ENCODE measurements at places on chromosomes 16 and 17.

- no peak for DNase-seq
Observed at GRCh38 chr17:41660221-41660711, 28.4 kb upstream of the EIF1 start.

DNA sequence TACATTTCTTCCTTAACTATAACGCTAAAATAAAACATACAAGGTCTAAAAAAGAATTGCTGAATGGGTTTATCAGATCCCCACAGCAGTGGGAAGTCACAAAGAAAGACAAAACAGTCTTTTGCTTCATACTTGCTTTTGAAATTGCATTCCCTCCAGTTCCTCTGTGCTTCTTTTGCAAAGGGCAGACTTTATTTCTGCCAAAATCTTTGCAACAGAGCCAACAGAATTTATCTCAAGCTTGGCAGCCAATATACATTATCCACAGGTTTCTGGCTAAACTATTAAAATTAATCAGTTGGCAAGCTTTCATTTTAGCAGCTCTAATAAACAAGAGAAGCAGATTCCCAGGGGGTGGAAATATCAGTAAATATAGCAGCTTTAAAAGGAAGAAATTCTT lies 378.9 kb upstream of the CA10 start:
- no peak for DNase-seq

DNA sequence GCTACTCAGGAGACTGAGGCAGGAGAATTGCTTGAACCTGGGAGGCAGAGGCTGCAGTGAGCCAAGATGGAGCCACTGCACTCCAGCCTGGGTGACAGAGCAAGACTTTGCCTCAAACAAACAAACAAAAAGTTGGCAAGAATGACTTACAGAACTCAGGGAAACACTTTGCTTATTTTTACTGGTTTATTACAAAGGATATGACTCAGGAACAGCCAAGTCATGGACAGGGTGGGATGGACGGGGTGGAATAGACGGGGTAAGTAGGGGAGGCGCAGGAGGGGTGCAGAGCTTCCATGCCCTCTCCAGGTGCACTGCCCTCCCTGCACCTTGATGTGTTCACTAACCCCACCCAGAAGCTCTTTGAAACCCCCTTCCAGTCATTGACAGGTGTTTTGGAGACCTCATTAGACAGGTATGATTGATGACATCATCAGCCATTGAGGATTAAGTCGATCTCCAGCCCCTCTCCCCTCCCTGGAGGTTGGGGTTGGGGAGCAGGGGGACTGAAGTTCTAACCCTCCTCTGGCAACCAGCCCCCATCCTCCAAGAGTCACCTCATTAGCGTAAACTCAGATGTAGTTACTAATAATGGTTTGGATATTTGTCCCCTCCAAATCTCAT lies 41.3 kb upstream of the ZCCHC14 start:
- DNase-seq: no peak

GRCh38 chr17:909642-910323 lies 69.8 kb downstream of the NXN start:
- no peak for DNase-seq

DNA sequence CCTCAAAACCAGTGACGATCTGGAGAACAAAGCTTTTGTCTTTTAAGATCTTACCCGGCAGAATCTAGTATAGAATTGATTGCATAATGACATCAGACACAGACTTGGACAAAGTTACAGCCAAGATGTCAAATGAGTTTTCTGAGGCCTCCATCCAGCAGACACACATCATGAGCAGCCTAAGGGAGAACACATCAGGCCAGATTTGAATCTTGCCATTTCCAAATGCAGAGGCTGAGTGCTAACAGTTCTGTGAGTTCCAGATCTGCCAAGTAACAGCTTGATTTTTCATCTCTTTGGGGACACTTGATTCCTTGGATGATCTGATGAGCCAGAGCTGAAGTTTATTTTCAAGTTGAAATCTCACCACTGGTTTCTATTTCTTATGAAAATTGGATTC lies 21.0 kb downstream of the NOG start:
- no peak for DNase-seq

DNA sequence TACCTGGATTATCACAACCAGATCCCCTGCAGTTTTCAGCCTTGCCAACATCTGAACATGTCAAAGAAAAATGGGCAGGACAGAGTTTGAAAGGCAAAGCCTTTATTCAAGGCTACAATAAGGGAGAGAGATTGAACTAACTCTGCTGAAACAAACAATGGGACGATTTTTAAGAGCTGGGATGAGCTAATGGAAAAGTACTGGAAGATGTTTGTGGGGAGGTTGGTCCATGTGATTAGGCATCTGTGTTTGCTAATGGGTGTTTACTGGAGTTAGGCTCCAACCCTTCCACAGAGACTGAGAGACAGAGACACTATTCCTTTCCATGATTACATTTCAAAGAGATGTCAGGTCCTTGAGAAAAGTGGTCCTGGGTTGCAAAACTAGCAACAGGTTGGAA lies 35.0 kb upstream of the HSBP1 start:
- no peak for DNase-seq

DNA sequence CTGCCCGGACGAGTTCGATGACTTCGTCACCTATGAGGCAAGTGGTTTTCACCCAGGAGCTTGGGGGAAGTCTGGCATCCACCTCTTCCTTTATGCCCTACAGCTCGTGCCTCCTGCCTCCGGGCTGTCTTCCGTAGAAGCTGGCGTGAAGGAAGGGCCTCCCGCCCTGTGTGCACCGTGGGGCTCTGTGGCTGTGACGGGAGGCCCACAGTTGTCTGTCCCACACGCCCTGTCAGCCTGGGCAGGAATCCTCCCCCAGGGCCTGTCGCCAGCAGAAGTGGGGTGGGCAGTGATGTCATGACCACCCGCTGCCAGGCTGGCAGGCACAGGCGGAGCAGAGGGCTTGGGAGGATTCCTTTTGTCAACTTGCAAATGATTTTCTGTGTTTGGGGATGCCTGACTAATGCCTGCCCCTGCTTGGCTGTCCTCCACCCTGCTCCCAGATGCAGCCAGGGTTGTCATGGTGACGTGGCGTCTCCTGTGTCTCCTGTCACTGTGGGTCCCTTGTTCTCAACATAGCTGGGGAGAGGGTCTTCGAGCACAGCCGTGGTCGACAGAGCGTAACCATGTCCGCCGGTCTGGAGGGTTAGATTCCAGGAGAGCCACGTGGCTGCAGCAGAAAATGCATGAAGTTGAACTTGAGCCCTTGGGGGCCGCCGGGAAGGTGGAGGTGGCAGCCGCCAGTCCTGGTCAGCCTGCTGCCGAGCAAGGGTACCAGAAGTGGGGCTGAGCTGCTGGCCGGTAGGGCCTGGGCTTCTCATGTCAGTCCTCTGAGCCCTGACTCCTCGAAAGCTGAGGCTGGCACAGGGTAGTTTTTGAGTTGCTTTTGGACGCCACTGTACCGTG lies 46.1 kb downstream of the RAB11FIP3 start:
- DNase-seq: no peak

DNA sequence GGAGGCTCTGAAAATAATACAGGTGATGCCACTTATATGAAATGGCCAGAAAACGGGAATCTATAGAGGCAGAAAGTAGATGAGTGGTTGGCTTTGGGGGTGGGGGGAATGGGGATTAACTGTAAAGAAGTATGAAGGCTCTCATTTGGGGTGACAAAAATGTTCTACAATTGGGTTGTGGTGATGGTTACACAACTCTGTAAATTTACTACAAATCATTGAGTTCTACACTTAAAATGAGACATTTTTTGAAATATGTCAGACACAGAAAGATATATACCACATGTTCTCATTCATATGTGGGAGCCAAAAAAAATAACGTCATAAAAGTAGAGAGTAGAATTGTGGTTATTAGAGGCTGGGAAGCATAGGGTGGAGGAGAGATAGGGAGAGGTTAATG lies 25.7 kb downstream of the ARHGAP17 start:
- no peak for DNase-seq

- no peak for DNase-seq
Observed at GRCh38 chr17:46809110-46809571, 9.4 kb downstream of the WNT3 start.

- DNase-seq: no peak
Observed at GRCh38 chr17:66531851-66532295, 229.5 kb downstream of the PRKCA start.

DNA sequence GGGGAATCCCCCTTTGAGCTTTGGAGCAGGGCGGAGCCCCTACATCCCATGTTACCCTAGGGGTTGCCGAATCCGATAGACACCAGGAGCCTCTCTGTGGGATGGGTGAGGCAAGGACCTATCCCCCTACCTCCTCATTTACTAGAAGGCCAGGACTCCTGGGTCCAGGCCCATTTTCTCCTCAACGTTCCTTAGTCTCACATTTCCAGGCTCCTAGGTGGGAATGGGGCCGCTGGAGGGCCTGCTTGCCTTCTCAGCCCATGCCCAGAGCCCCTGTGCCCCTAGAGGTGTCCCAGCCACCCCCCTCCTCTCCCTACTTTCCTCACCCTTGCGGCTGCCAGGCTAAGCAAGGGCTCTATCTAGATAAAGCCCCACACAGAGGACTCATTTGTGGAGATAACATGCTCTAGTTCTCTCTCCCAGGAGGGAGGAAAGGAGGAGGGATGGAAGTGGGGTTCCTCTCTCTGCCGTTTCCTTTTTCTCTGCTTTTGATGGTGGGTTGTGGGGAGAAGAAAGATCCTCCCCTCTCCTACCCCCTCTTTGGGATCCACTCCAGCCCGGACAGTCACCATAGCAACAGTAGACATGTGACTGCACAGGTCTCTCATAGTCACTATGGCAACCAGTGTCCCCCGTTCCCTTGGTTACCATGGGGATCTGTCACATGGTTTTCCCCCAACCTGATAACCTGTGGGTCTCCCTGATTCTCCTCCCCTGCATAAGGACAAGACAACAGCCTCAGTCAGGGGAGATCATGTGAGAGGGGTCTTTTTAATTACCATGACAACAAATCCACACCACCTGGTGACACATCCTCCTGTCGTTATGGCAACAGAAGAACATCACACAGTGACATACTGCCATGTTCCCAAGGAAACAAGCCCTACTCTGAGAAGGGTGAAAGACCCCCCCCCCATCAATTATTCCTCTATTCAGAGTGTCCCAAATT lies 5.2 kb downstream of the CACNA1G start:
- DNase-seq: no peak

- DNase-seq: no peak
Observed at GRCh38 chr16:89048090-89048725, 45.4 kb upstream of the ACSF3 start.

GRCh38 chr16:68279726-68280558 lies 15.6 kb downstream of the SLC7A6 start:
- DNase-seq: no peak

GRCh38 chr16:50861970-50862411 lies 120.1 kb downstream of the CYLD start:
- no peak for DNase-seq

GRCh38 chr17:67531291-67531690 lies 154.2 kb downstream of the PITPNC1 start:
- DNase-seq: no peak

DNA sequence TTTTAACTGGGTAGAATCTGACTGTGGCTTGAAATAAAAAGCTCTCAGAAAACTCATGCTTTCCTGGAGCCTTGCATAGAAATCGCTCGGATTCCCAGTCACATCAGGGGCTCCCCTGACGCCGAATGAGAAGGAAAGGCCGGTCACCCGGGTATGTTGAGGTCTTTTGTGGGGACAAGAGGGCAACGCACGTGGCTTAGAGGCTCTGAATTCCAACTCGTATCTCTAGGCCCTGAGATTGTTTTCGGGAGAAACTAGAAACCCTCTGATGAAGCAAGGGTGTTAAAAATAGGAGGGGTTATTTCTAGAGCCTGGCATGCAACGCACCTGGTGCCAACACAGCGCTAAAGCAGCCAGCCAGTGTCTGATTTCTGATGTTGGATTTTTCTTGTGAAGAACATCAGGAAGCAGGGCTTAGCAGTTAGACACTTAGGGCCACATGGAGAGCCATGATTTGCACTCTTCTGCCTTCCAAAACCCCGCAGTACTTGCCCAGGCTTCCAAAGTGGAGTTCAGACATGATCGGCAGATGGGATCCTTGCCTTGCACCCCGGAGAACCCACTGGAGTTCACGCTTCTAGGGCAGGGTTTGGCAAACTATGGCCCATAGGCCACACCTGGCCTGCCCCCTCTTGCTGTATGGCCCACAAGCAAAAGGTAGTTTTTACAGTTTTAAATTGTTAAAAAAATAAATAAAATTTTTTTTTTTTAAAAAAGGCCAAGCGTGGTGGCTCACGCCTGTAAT lies 12.6 kb downstream of the CACNG1 start:
- no peak for DNase-seq

DNA sequence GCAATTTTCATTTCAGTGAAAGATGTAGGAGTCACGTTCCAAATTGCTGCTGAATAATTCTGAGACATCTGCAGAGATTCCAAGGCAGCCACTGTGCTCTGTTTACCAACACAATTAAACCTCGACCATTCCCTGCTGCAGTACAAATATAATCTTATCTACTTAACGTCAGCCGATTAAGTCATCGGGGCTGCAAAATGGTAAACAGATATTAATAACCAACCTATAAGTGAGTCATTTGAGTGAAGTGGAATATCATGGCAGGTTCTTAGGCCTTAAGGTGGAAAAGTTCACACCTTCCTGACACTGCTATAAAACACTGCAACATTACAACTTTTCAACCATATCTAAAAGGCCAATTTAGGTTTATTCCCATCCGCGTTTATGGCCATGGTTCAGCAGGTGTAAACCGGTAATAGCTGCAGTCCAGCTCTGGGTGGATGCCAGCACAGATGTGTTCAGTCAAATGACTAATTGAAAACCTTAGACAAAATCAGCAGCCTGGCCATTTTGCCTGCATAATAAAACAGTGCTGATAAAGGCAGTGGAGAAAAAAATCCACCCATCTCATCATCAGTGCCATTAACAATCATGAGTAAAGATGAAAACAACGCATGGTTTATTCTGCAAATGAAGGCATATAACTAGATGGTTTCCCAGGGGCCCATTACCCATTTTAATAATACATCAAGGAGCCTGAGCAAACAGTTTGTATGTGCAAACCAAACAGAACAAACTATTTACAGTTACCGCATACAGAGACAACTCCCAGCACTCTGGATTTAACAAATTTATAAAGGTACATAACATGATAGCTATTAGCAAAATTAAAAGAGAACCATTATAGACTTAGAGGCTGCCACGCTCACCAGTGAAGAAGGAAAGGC lies 202.9 kb upstream of the IRX3 start:
- no peak for DNase-seq

GRCh38 chr16:75252049-75252864 lies 833 bp upstream of the BCAR1 start:
- no peak for DNase-seq

DNA sequence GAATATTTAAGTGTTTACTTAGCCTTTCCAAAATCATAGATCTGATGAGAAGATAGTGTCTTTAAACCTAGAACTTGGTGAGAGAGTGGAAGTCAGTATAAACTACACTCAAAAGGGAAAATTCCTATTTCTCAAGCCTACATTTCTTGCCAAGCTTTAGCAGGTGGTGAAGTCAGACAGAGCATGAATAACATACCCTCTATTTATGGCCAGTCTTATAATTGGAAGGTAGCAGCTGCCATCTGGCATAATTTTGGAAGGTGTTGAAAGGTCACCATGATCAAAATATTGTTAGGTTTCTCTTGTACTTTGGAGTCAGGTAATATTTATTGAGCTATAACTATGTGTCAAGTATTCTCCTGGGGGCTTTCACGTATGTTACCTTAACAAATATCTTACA lies 729.3 kb upstream of the KIF2B start:
- no peak for DNase-seq

- DNase-seq: no peak
Observed at GRCh38 chr17:55816532-55817396, 65.9 kb downstream of the PCTP start.

Measured in activated T-cell treated with anti-CD3 and anti-CD28 coated beads for 4 hours (primary cell).